ENCODE measurements at places on chromosomes 3 and 15.

DNA sequence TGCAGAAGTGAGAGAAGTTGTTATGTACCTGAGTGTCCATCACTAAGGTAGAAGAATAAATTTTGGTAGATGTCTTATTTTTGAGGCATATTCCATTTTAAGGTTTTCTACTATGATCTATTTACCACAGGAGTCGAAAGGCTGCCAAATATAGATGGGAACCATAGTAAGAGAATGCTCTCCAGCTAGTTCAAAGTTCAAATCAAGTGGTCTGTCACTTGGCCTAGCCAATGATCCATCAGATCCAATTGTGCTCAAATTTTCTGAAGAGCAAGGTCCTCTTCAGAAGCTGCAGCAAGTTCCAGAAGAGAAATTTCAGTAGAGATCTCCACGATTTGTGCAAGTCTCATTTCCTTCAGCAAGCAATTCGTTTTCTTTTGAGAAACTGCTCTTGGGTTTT is 10.9 kb downstream of the PROS1 start:
- no peak for DNase-seq

DNA sequence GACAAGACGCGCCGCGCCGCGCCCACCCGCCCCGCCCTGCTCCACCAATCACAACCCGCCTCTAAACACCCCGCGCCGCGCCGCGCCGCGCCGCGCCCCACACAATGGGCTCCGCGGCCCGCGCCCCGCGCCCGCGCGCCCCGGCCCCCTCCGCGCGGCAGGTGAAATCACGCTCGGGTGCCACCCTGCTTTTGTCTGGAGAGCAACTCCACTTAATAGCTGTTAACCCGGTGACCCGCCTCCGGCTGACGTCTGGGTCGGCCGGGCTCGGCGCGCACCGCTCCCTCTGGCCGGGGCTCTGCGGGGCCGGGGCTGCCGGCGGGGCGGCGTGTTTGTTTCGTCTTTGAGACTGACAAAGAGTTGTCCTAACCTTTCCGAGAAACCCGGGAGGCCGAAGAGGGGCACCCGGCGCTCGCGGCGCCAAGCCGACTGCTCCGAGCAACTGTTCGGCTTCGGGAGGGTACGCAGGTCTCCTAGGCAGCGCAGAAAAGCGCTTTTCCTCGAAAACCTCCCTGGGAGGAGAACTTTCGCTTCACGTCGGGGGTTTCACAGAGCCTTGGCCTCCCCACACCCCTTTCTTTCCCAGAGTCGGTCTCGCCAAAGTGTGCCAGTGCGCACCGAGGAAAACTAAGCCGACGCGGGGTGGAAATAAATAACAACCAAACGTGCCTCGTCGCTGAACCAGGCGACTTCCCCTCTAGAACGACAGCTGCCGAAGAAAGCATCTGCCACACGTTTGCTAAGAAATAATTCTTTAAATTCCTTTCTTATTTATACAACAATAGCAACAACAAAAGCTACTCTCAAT is 518.4 kb downstream of the FOXP1 start:
- peak; percentile 52 for DNase-seq

- DNase-seq: no peak
Observed at GRCh38 chr3:105406268-105406667, 39.6 kb downstream of the ALCAM start.

DNA sequence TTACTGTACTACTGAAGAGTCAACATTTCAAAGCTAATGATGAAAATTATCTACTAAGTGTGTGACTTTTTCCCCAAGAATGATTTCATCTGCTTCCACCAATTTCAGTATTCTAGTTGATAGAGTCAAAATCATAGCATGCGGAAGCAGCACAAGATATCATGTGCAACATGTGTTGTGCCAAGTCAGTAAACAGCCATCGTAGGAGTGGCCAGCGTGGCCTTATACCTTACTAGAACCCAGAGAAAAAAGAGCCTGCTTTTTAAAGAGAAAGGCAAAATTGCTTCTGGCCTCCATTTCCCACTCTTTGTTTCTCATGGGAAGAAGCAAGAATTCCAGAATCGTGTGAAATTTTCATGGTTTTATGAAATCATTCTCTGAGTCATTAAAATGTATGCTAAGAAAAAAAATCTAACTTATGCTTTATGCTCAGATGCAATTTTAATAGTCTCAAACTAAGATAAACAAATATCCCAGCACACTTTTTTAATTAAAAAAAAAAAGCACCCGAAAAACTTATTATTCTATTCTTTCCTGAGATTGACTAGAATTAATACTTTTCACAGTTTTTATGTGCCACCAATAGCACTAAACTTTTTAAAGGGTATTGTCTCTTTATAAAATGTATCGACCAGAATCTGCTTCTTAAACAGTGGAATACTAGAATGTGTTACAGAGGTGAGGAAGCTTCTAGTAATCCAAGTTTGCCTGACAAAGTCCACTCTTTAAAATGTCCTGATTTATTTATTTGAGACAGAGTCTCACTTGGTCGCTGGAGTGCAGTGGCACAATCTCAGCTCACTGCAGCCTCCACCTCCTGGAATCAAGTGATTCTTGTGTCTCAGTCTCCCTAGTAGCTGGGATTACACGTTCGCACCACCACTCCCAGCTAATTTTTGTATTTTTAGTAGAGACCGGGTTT is 87.3 kb downstream of the MBNL1 start:
- no peak for DNase-seq

GRCh38 chr3:42732829-42733459 is 30.3 kb upstream of the HHATL start:
- DNase-seq: no peak

DNA sequence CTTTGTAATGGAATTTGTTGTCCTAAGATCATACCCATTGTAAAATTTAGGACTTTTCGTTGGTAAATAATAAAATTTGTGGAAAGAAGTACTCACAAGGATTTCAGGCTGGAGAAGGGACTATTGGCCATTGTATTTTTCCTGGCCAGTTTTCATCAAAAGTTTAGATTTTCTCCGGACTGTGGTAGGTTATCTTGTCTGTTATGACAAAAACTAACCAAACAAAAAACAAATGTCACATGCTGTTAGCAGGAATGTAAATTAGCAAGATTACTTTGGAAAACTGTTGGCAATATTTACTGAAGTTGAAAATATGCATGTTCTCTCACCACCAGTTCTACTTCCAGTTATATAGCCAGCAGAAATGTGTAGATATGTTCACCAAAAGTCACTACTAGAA is 27.8 kb downstream of the PDE8A start:
- no peak for DNase-seq

DNA sequence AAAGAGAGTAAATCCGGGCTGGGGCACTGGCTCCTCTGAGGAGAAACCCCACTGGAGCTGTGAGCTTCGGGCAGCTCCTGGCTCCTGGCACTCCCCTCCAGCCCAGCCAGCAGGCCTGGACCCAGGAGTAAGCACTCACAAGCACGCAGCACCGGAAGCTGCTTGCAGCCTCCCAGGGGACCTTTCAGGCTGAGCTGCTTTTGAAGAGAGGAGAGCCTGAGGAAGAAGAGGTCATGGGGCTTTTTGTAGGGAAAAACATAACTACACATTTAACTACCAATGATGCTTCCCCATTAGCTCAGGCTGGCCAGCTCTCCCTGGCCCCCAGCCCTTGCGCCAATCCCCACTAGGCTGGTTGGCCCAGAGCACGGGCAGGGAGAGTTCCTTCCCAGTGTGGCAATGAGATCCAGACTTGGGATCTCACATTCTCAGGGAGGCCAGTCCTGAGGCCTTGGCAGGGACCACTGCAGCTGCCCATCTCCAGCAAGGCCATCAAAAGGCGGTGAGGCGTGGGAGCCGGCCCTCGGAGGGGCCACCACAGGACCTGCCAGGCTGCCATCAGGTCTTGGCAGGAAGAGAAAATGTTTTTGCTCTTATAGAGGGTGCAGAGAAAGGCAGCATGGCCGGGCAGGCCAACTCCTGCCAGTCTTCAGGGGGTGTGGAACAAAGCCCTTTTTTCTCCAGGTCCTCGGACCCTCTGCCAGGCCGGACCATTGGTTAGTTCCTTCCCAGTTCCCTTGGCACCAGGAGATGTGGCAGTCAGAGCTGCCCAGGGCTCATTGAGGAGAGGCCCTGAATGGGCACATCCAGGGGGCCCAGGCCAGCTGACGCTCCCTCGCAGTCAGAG is 41.5 kb upstream of the MFGE8 start:
- no peak for DNase-seq

DNA sequence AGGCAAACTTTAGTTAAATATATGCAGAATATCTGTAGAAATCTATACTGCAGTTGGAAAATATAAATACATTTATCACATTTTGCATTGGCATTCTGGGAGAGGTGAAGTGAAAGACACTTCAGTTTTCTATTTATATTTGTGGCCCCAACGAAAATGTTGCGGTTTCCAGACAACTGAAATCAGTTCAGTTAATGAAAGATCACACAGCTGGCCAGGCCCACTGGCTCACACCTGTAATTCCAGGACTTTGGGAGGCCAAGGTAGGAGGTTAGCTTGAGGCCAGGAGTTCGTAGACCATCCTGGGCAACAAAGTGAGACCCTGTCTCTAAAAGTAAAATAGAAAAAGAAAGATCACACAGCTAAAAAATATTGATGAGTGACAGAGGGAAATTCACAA is 11.9 kb upstream of the CLASP2 start:
- DNase-seq: no peak

- DNase-seq: no peak
Observed at GRCh38 chr15:101035611-101036010, 116.5 kb downstream of the LRRK1 start.

GRCh38 chr3:170476291-170476690 is 57.6 kb downstream of the CLDN11 start:
- no peak for DNase-seq

DNA sequence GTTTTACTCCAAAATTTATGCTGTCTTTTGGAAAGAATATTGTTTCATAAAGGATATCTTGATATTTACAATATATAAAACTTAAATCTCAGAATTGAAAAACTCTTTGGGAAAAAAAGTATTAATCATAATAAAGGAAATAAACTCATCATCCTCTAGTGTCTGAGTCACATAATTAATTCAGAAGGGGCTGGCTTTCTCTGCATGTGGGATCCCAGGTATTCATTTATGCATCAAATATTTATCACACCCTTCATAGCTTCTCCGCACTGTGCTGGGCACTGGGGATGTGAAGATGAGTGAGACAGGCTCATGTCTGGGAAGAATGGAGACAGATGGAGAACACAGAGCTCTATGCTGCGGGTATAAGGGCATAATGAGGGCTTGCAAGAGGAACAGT is 65.6 kb downstream of the CCNL1 start:
- no peak for DNase-seq

DNA sequence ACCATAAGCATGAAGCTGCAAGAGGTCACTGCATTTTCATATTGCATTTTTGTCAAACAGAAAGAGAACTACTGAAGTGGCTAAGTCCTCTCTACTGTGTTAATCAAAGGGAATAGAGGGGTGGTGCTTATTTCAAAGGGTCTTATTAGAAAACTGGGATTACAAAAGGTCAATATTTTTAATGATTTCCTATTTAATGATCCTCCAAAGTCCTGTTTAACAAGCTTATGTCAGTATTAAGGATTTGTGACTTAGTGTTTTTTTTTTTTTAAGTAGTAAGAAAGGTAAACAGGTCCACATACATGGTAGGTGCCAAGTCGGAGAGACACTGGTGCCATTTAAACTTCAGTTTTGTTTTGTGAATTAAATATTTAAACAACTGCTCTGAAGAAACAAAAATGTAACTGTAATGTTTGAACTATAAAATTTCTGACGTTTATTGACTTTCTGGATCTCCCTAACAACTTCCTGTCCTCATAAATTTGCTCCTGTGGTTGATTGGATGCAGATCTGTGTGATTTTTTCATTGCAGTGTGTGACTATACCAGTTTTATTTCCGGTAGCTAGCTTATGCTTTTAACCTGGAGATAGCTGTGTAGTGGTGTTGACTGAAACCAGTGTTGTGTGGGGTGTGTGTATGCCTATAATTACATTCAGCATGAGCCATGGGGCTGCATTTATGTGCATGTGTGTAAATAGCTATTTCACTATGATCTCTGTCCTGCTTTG is 8.6 kb upstream of the CACNA1D start:
- no peak for DNase-seq

DNA sequence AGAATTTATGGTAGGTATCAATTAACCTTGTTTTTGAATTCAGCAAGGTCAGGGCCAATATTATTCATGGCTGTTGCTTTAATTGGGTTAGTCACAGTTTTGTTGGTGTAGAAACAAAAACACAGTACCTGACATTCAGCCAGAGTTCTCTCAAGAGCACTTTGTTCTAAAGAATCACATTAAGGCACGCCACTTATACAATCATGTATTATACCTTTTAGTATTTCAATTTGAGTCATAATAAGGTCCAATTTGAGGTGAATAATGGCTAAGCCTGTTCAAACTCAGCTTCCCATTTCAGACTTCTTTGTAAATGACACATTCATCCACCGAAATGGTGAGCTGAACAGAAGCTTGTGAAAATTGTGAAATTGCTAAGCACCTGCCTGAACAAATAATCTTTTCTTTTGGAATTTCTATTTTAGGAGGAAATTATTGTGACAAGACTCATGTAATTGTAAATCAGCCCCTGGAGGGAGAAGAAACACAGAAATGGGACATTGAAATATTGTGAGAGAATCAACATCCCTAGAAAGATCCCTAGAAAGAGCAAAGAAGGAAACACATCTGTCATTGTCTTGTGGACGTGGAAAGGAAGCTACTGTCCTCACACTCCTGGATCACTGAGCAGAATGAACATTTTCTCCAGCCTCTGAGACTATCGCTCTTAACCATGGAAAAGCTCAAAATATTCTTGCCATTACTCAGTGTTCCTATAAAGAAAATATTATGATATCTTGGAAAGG is 29.3 kb downstream of the RIOX2 start:
- no peak for DNase-seq

GRCh38 chr3:180188512-180189309 is 152.0 kb upstream of the PEX5L start:
- DNase-seq: no peak

- DNase-seq: no peak
Observed at GRCh38 chr3:40079847-40080240, 229.7 kb upstream of the EIF1B start.

GRCh38 chr3:37030588-37030987 is 37.3 kb downstream of the MLH1 start:
- DNase-seq: no peak

DNA sequence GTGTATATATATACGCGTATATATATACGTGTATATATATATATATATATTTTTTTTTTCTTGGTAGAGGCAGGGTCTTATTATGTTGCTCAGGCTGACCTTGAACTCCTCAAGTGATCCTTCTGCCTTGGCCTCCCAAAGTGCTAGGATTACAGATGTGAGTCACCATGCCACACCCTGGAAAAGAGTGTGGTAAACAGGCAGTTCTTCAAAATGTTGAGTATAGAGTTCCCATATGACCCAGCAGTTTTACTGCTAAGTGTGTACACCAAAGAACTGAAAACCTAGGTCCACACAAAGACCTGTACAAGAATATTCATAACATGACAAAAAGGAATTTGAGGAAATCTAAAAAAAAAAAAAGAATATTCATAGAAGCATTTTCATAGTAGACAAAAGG is 71.8 kb upstream of the GCNT3 start:
- no peak for DNase-seq

- no peak for DNase-seq
Observed at GRCh38 chr3:49421890-49422378, 339 bp downstream of the AMT start.

DNA sequence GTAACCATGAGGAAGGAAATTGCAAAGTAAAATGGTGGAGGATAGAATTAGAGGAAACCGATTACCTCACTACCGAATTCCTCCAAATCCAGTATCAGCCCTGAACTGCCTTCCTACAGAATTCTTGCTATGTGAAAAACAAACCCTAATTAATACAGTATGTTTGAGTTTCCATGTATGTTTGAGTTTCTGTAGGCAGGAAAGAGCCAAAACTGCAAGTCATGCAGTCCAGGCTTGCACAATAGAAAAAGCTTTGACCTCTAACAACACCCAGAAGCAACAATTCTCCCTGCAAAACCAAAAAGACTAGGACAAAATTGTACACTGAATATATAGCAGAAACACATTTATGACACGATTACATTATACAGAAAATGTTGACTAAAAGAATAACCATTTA is 614.8 kb downstream of the DIPK2A start:
- DNase-seq: no peak

All from neural crest cell (in vitro differentiated cells).